ENCODE measurements at places on chromosomes 6 and 20. TPM values are rescaled to one million over a fixed set of nuclear protein-coding genes. Genes with fewer than 3 reads are reported as not detected.

Gene HLA-DQB1
- total RNA-seq, result 5.9 TPM

DNA sequence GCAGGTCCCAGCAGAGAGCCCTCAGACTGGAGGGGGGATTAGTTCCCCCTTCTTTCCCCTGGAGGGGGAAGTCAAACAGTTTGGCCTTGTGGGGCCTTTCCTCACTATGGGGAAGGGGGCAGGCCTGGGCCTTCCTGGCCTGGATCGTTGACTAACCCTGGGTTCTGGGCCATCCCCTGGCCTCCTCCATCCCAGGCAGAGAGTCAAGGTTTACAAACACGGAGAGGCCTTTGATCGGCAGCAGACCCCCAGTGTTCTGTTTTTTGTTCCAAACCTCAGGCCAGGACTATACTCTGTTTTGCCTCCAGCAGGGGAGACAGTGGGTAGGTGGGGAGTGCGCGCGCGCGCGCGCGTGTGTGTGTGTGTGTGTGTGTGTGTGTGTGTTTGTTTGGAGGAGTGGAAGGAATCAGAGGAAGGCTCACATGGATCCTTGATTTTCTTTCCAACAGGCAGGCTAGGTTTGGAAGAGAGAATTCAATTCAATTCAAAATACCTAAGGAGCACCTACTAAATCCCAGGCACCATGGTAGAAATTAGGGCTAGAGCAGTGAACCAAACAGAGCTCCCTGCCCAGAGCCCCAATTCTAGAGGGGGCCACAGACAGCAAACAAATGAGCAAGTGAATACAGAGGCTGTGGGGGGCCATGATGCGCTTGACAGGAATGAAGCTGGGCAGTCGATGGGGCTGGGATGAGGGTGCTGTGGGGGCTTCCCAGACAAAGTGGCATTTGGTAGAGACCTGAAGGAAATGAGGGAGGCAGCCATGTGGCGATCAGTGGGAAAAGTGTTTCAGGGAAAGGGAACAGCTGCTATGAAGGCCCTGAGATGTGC lies 14.8 kb downstream of the TP53RK start:
- no peak for DNase-seq

Gene UBE3D
- total RNA-seq, result 5.5 TPM

- DNase-seq, result no peak
Measured at GRCh38 chr20:39795401-39796272, 833.5 kb downstream of the DHX35 start.

DNA sequence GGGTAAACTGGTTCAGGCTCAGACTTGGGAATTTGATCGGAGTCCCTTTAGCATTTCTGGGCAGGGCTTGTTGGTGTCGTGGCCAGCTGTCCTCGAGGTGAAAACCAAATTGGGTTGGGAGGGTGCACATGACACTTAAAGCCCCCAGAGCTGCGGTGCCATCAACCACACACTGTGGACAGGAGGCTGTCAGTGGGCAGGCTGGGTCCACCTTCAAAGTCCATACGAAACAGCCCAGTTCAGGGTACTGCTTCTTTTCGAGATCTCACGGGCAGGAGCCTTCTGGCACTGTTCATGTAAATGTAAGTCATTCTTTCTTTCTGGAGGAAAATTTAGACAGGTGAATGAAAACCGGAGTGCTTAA lies 7.0 kb downstream of the SYNJ2 start:
- no peak for DNase-seq

DNA sequence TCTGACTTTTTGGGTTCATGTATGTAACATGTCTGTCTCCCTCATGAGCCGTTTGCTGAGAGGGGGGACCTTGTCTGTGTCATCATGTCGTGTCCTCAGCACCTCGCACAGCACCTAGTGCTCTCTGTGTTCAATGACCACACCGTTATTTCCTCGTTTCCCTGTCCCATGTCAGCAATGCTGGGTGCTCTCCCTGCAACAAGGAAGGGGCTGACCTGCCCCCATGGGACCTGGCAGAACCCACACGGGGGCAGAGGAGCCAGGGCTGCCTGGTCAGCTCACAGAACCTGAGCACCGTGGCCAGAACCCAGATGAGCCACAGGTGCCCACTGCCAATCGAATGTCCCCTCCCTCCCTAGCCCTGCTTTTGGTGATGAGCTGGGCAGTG lies 7.3 kb downstream of the ADA start:
- no peak for DNase-seq

Gene VWA7
- 9.6 TPM for total RNA-seq

Gene FUT9
- 5.2 TPM for total RNA-seq

- no peak for DNase-seq
Measured at GRCh38 chr6:6863970-6864639, 243.7 kb upstream of the RREB1 start.

Measured in PC-9 (cell line).